ENCODE measurements at places on chromosomes 1 and 21. TPM values are rescaled to one million over a fixed set of nuclear protein-coding genes. Genes with fewer than 3 reads are reported as not detected.

- peak; percentile 10 for DNase-seq
Observed at GRCh38 chr1:84724128-84724860, 34.0 kb upstream of the SSX2IP start.

Gene FAAH
- total RNA-seq: 6.5 TPM

- no peak for DNase-seq
Observed at GRCh38 chr1:109768820-109769219, 5.1 kb upstream of the EPS8L3 start.

Gene OR2L5
- total RNA-seq: not detected

GRCh38 chr1:9785406-9785805, 38.4 kb downstream of the CLSTN1 start:
- no peak for DNase-seq

- no peak for DNase-seq
Observed at GRCh38 chr1:36984675-36985074, 49.6 kb downstream of the GRIK3 start.

Gene S100A7
- not detected for total RNA-seq

Gene DHRS3
- total RNA-seq: 129 TPM

Gene FCRL1
- total RNA-seq: 3.4 TPM

GRCh38 chr1:193462629-193463320, 276.4 kb upstream of the B3GALT2 start:
- peak; percentile 24 for DNase-seq

All from CD8-positive, alpha-beta T cell (primary cell).